A549 (cell line): ENCODE measurements at places on chromosomes 4 and X. TPM values are rescaled to one million over a fixed set of nuclear protein-coding genes. Genes with fewer than 3 reads are reported as not detected.

Gene MAGEA10
- polyA plus RNA-seq: not detected in 3 replicates

Gene CXCL10
- not detected in 3 replicates for polyA plus RNA-seq

Gene ZXDB
- polyA plus RNA-seq: 4.8 to 6.4 TPM (median 5.5 TPM) in 3 replicates

Gene MAGEA2B
- polyA plus RNA-seq: not detected in 3 replicates

Gene UBE2D3
- polyA plus RNA-seq: 181 to 198 TPM (median 186 TPM) in 3 replicates

Gene CXCL3
- 5.1 to 5.5 TPM (median 5.2 TPM) in 3 replicates for polyA plus RNA-seq

Gene PCSK1N
- 15.9 to 22.9 TPM (median 21.2 TPM) in 3 replicates for polyA plus RNA-seq

DNA sequence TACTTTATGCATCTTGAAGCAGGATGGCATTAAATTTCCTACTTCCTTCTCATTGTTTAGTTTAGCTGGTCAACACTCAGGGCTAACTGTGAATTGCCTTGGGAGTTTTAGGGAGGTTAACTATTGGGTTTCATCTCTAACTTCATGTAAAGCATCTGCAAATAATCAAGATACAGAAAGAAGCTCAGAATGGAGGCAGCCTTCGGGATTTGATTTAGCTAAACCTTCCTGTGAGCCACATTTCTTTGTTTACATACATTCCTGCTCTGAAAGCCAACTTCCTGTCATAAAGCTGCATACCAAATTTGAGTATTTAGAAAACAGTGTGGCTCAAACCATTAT lies 131.7 kb upstream of the PCDH18 start:
- no peak for DNase-seq

GRCh38 chrX:3963980-3964379 lies 250.5 kb upstream of the PRKX start:
- DNase-seq: no peak

DNA sequence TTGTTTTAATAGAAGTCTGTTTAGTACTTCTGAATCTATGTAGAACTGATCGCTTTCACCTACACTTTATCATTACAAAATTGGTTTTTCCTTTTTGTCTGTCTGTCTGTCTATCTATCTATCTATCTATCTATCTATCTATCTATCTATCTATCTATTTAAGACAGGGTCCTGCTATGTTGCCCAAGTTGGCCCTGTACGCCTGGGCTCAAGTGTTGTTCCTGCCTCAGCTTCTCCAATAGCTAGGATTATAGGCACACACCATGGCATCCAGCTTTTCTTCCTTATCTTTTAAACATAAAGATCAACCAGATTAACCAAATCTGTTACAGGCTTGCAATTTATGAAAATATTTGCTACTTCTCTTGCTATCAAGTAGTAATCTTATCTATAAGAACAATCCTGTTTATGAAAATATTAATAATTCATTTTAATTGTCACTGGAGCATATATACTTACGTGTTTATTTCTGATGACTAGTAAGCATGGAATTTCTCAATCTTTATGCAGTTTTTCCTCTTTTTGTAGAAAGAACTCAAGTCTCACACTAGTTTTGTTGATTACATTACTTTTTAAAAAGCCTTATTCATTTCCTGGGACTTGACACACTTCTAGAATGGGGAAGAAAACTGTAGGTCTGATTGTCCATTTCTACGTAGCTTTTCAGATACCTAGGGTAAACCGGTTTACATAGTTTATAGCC lies 24.5 kb downstream of the KIAA0232 start:
- no peak for DNase-seq

DNA sequence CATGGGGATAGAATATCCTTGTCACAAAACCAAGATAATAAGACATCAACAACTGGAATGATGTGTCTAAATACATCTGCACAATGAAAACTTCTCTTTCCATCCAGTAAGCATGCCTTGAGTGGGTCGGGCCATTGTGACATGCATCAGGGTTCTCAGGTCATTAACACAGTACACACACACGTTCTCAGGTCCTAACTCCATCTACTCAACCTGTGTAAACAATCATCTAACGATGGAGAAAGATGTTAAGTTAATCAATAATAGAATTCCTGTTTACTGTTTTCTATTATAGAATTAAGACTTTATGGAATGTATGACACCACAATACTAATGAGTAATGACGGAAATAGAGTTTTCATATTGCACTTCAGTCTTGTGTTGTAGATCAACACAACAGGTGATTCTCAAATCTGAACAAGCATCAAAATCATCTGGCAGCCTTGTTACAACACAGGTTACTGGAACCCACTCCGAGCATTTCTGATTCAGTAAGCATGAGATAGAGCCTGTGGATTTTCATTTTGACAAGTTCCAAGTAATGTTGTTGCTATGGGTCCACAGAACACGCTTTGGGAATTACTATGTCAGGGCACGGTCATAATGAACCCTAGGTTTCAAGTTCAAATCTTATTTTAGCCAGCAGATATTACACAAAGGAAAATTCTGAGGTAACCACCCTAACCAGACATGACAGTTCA lies 315.8 kb upstream of the TEX13C start:
- DNase-seq: no peak

DNA sequence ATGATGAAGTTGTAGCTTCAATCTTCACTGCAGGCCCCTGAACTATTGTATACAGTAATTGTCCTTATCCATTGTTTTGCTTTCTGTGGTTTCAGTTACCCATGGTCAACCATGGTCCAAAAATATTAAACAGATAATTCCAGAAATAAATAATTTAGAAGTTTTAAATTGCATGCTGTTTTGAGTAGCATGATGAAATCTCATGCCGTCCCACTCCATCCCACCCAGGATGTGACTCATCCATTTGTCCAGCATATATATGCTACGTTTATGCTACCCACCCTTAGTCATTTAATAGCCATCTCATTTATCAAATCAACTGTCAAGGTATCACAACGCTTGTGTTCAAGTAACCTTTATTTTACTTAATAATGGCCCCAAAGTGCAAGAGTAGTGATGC lies 34.5 kb downstream of the IQCM start:
- no peak for DNase-seq

- DNase-seq: no peak
These were observed 758 bp downstream of the SDAD1 start for GRCh38 chr4:75989846-75990528.
